GM19239 (cell line): ENCODE measurements at places on chromosomes 3 and 15.

GRCh38 chr15:81852411-81853149, 193.2 kb downstream of the MEX3B start:
- no peak for DNase-seq

- DNase-seq, result no peak
Measured at GRCh38 chr15:38688761-38689160, 124.1 kb upstream of the RASGRP1 start.

- DNase-seq, result no peak
Measured at GRCh38 chr3:112640276-112640929, 540 bp downstream of the CCDC80 start.

DNA sequence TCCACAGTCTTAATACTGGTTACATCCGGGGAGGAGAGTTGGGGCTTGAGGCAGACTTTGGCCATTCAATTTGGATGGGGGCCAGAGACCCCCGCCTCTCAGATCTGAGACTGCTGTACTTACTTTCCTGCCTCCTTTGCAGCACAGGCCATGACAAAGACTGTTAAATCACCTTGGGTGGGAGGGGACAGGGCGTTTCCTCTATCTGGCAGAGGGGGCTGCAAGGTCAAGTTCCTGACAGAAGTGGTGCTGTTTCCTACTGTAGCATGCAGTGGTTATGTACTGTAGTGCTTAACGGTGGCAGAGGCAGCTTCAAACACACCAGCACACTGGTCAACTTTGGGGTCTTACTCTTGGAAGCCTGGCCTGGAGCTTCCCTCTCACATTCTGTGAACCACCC, 261.2 kb upstream of the LRRFIP2 start:
- DNase-seq, result no peak

- peak; percentile 56 for DNase-seq
Measured at GRCh38 chr3:141360888-141361598, 7.3 kb upstream of the ZBTB38 start.

DNA sequence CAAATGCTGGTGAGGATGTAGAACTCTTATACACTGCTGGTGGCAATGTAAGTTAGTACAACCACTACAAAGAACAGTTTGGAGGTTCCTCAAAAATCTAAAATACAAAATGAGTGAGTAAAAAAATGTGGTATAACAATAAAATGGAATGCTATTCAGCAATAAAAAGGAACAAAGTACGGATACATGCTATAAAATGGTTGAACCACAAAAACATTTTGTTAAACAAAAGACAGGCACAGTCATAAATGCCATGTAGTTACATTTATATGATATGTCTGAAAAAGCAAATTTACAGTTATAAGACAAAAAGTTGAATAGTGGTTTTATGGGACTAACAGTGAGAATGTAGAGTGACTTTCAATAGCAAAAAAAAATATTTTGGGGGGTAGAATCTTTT, 285.8 kb downstream of the TBC1D5 start:
- no peak for DNase-seq

DNA sequence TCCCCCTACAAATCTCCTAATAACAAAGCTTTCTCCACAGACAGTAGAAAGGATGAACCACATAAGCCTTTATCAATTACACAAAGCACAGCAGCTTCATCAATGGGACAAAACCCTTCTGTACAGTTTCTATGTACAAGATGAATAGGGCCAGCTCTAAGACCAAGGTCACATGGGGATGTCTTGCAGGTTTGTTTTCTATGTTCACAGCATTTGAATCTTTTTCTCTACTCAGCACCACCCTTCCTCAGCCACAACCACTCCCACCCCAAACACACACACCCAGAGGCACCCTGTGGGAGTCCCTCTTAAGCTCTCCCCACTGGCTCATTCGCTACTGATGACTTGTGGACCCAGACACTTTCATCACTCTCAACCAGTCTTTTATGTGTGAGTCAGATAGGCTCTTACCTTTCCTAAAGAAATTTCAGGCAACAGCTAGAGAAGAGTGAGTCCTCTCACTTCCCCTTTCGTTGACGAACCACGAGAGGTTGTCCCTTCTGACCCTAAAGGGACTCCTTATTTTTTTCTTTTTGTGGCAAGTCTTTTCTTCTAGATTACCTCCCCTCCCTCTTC, 57.9 kb downstream of the ARHGAP31 start:
- peak; percentile 33 for DNase-seq

- DNase-seq, result no peak
Measured at GRCh38 chr3:108037770-108038169, 53.1 kb downstream of the CD47 start.

DNA sequence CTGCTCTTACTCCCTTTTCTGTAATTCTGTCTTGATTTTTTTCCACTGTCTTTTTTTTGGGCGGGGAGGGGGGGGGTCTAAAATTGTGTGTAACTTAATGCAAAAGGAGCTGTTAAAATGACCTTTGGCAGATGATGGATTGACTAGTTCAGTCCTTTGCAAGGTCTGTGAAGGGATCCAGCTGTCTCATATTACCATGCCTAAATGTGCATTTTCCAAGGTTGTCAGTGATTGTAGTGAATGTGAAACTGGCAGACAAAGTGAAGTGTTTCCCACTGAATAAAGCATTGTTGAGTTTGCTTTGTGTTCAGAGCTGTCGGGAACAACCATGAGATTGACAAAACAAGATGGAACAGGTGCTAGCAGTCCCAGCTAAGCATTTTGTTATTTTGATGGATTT, 110.1 kb upstream of the SKOR1 start:
- DNase-seq, result no peak
